ENCODE measurements at places on chromosomes 16 and 17.

- DNase-seq: peak; percentile 88
These were observed 206.2 kb downstream of the PRKCB start for GRCh38 chr16:24041834-24042631.

DNA sequence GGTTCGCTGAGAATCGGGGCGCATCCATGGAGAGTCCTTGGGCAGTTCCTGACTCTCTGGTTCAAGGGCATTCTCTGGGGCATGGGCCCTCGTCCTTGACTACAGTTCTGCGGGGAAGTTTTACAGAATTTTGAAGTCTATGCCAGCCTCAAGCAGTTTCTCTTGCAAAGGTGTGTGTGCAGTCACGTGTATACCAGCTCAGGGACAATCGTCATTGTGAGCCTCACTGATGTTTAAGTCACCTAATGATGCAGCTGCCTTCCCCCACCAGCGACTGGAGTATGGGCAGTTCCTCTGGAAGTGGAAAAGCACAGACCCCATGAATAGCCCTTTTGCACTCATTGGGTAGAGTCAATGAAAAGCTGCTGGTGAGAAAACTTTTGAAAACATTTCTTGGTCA lies 1.3 kb downstream of the PLCG2 start:
- no peak for DNase-seq

GRCh38 chr16:30601966-30602365 lies 8.2 kb downstream of the ZNF689 start:
- no peak for DNase-seq

DNA sequence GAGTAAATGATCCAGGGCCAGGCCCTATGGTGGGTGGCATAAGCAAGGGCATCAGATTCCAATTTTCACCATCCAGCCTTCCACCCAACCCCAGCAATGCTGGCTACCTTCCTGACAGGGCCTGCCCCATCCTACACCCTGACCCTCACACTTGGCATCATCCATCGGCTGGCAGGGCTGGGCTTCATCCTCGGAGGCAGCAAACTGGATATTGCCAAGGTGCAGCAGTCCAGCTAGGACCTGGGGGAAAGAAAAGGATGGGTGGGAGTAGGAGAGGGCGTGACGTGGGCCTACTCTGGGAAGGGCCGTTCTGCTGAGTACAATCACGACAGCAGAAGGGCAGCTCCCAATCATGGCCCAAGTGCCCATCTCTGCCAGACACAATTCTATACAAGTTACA lies 23.5 kb downstream of the MYO19 start:
- DNase-seq: no peak

DNA sequence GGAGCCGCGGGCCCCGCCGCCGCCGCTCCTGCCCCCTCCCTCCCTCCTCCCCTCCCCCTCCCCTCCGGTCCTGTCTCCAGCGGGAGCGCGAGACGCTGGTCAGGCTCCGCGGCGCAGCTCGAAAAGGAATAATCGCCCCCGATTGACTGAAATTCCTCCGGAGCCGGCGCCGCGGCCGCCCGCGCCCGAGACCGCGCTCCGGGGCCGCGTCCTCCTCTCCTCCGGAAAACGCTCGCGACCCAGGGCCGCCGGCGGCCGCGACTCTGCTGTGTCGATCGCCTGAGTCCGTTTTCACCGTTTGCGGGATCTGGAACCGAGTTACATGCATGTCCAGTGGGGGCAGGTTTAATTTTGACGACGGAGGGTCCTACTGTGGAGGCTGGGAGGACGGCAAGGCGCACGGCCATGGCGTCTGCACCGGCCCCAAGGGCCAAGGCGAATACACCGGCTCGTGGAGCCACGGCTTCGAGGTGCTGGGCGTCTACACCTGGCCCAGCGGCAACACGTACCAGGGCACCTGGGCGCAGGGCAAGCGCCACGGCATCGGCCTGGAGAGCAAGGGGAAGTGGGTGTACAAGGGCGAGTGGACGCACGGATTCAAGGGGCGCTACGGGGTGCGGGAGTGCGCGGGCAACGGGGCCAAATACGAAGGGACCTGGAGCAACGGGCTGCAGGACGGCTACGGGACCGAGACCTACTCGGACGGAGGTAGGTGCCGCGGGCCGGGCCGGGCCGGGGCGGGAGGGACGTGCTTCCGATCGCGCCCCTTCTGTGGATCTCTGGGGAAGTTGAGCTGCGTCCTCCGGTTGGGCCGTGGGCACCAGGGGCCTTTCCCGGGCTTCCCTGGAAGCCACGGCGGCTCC lies 744 bp downstream of the JPH3 start:
- DNase-seq: peak; percentile 13

GRCh38 chr17:43534909-43535308 lies 11.2 kb downstream of the ETV4 start:
- no peak for DNase-seq

- no peak for DNase-seq
These were observed 2.8 kb upstream of the C17orf107 start for GRCh38 chr17:4896332-4897197.
